ENCODE measurements at places on chromosomes 3 and 15. TPM values are rescaled to one million over a fixed set of nuclear protein-coding genes. Genes with fewer than 3 reads are reported as not detected.

DNA sequence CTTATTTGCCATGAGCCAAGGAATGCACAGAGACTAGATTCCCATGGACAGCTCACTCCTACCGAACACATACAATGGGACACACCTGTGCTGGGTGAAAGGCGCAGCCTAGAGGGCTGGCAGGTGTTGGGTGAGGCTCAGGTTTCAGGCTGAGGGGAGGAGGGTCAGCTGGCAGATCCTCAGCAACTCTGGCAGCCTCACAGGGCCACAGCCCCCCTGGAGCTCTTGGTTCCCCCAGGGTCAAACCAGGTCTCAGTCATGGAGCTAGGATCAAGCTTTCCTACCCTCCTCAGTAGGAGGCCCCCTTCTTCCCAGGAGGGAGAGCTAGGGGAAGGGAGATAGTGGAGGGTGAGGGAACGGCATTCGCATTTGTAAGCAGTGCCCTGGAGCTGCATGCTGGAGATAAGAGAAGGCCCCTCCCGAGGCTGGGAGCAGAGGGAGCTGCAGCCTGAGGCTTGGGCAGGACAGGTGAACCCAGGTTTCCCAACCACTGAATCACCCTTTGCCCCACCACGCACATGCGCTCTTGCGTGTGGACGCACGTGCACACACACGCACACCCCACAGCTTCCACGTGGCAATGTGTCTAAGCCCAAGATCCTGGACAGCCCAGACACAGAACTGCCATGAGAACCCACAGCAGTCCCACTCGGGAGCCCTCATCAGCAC, 26.3 kb upstream of the TFRC start:
- no peak for DNase-seq
- no peaks in the 10 kb centered on the region for H3K36me3 ChIP-seq
- H3K27ac ChIP-seq, result no peak overlapping the region
- H3K4me3 ChIP-seq, result no peak overlapping the region
- H3K4me1 ChIP-seq, result no peaks in the 10 kb centered on the region

The CCDC39 gene
- total RNA-seq, result not detected

- H3K4me3 ChIP-seq, result no peak overlapping the region
- H3K4me1 ChIP-seq, result no peaks in the 10 kb centered on the region
- no peaks in the 10 kb centered on the region for H3K36me3 ChIP-seq
- DNase-seq, result no peak
- H3K27ac ChIP-seq, result no peak overlapping the region
Measured at GRCh38 chr15:54571576-54571975, 593.3 kb downstream of the UNC13C start.

GRCh38 chr3:149044339-149045083, 41.8 kb downstream of the HLTF start:
- H3K4me1 ChIP-seq, result no peaks in the 10 kb centered on the region
- H3K36me3 ChIP-seq, result no peaks in the 10 kb centered on the region
- no peaks in the 10 kb centered on the region for H3K27me3 ChIP-seq

The LOXL1 gene
- 21.8 TPM for total RNA-seq

The QARS1 gene
- 137 TPM for total RNA-seq

The SLC28A1 gene
- 0.42 TPM for total RNA-seq

The DUOXA2 gene
- not detected for total RNA-seq

DNA sequence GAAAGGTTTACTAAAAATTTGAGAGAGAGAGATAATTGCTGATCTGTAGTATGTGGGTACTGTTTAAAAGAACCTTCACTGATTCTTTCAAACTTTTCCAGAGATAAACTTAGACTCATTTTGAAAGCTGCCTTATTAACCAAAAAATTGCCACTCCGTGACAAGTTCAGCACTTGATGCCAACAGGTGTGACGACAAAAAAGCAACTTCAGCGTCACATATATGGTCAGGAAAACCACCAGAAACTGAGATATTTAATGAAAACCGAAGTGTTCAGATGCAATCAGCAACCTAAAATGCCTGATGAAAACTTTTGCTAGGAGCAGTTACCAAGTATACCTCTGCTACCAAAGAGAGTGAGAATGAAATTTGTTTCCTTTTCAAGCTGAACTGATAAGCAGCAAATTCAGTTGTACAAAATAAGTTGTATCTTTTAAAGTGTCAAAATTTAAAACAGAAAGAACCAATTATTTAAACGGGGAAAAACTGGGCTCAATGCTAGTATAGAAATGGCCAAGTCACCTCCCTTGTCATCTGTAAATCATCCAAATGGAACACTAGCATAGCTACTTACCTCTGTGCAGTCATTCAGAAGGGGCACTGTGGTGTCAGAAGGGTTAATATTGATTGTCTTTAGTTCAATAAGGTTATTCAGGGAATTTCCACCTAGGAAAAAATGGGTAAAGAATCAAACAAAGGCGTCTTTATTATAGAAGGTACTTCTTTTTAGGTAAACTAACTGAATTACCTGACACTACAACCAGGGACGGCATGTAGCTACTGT, 91.5 kb upstream of the OCA2 start:
- no peaks in the 10 kb centered on the region for H3K4me1 ChIP-seq
- peaks cover 72% of the 10 kb centered on the region for H3K36me3 ChIP-seq
- no peak overlapping the region for H3K27ac ChIP-seq
- no peak for DNase-seq
- H3K27me3 ChIP-seq, result no peaks in the 10 kb centered on the region

Measured in tibial nerve (tissue), 4 donors.